ENCODE measurements at places on chromosomes 3 and 15. TPM values are rescaled to one million over a fixed set of nuclear protein-coding genes. Genes with fewer than 3 reads are reported as not detected.

- H3K36me3 ChIP-seq = no peaks in the 10 kb centered on the region
- no peak overlapping the region for H3K27ac ChIP-seq
- no peak overlapping the region for H3K4me3 ChIP-seq
- no peaks in the 10 kb centered on the region for H3K27me3 ChIP-seq
- peaks cover 13% of the 10 kb centered on the region for H3K4me1 ChIP-seq
Measured at GRCh38 chr3:194281766-194282165, 69.4 kb downstream of the CPN2 start.

DNA sequence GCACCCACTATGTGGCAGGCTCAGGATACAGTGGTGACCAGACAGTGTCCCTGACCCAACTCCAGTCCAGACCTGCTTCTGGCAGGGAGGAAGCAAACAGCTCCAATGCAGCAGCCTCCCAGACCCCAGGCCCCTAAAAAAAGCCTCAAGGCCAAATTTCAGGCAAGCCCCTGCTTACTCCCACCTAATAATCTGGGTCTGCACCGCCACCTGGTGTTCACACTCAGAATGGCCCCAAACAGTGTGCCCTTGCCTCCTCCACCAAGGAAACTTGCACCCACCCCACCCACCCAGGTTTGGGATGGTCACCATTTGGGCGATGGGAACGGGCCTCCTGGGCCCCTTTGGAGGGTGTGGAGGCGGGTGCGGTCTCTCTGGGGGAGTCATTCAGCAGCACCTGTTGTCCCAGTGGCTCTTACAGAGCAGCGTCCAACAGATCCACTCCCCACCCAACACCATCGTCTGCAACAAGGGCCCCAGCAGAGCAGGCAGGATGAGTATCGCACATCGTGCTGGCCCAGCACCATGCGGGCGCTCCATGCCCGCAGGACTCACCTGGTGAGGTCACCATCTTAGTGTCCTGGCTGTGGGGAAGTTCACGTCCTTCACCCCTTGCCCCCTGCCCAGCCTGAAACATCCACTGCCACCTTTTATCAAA, 17.3 kb downstream of the C3orf18 start:
- H3K4me1 ChIP-seq = no peaks in the 10 kb centered on the region
- H3K4me3 ChIP-seq = no peak overlapping the region
- DNase-seq = no peak
- H3K27me3 ChIP-seq = no peaks in the 10 kb centered on the region

GRCh38 chr3:148861277-148861869, 3.7 kb upstream of the CPA3 start:
- DNase-seq = no peak
- H3K27me3 ChIP-seq = no peaks in the 10 kb centered on the region
- H3K4me3 ChIP-seq = no peak overlapping the region
- no peaks in the 10 kb centered on the region for H3K4me1 ChIP-seq
- H3K27ac ChIP-seq = no peak overlapping the region
- H3K36me3 ChIP-seq = no peaks in the 10 kb centered on the region

The ST8SIA2 gene
- total RNA-seq = not detected

- no peaks in the 10 kb centered on the region for H3K27me3 ChIP-seq
- H3K27ac ChIP-seq = no peak overlapping the region
- H3K4me3 ChIP-seq = no peak overlapping the region
- DNase-seq = no peak
- H3K4me1 ChIP-seq = no peaks in the 10 kb centered on the region
Measured at GRCh38 chr15:39153058-39153714, 427.7 kb upstream of the THBS1 start.

- no peak overlapping the region for H3K27ac ChIP-seq
- no peaks in the 10 kb centered on the region for H3K27me3 ChIP-seq
- peak; percentile 47 for DNase-seq
- H3K4me3 ChIP-seq = no peak overlapping the region
- H3K4me1 ChIP-seq = no peaks in the 10 kb centered on the region
Measured at GRCh38 chr15:80948651-80949292, 40.8 kb downstream of the MESD start.
